Retinal pigment epithelial cell (primary cell): ENCODE measurements at places on chromosomes 1 and 21.
A peak's percentile ranks its signal among the peaks of the same experiment; 100 is the strongest.

GRCh38 chr1:100348549-100349144 lies 3.7 kb upstream of the CDC14A start:
- DNase-seq = no peak

- DNase-seq = peak; percentile 99
These were observed 11.5 kb downstream of the MCL1 start for GRCh38 chr1:150567717-150568593.

DNA sequence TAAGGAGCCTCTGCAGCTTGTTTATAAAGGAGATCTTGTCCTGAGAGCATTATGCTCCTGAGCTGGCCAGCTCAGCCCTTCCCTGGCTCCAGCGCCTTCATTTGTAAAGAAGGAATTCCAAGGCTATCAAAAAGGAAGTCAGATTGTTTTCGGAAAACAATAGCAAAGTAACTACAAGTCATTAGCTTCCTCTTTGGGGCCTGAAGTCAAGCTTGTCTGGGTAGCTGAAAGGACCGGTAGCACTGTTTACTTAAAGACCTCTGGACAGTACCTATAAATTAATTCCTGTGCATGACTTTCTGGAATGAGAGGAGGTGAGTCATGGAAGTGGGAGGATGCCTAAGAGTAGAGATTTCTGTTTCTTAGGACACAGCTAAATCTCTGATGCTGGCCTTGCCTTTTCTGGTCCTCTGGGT lies 20.7 kb upstream of the GJA5 start:
- DNase-seq = peak; percentile 16

- DNase-seq = no peak
These were observed 104.1 kb downstream of the CDC42BPA start for GRCh38 chr1:227214207-227214606.

- DNase-seq = no peak
These were observed 8.8 kb upstream of the FABP3 start for GRCh38 chr1:31381394-31382294.

GRCh38 chr1:159089184-159089791 lies 12.7 kb upstream of the AIM2 start:
- DNase-seq = no peak

DNA sequence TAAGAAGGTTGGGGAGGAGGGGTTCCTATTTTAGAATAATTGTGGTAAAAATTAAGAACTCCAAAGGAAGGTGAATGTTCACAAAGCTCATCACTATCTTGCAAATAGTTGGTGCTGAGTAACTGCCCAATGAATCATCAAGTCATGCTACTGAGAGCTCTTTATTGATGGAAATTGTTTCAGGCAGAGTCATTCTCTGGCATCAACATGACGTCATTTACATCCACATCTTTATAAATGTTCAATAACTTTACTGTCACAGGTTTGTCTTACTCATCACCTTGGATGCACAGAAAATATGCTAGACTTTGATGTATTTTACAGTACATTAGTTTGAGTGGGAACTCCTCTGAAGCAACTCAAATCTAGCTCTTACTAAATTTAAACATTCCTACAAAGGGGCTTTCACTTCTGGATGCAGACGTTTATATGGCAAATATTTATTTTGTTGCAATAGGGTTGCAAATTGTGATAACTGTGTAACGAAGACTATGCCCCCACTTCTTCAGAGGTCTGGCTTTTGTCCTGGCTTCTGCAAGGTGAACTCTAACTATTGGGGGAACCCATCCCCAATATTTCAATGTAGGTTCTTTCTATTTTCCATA lies 273.7 kb upstream of the AJAP1 start:
- DNase-seq = no peak

DNA sequence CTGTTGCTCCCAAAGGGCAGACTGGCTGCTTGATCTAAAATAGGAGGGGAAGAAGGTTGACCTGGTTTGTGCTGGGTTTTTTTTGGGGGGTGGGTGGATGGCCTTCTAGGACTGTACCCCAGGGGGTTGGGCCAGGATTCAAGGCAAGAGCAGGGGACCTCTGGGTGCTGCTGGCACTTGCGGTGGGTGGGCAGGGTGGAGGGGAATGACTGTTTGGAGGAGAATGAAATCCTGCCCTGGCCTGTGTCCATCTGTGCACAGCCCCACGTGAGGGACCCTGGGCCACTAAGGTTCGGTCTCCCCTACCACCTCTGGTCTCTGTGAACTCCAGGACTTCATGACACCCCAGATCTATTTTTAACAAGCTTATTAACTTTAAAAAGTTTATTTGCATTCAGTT lies 414.2 kb downstream of the PTPRU start:
- no peak for DNase-seq

- DNase-seq = no peak
These were observed 16.9 kb upstream of the COL18A1 start for GRCh38 chr21:45388011-45388521.

GRCh38 chr1:216587715-216588114 lies 135.5 kb downstream of the ESRRG start:
- DNase-seq = no peak

DNA sequence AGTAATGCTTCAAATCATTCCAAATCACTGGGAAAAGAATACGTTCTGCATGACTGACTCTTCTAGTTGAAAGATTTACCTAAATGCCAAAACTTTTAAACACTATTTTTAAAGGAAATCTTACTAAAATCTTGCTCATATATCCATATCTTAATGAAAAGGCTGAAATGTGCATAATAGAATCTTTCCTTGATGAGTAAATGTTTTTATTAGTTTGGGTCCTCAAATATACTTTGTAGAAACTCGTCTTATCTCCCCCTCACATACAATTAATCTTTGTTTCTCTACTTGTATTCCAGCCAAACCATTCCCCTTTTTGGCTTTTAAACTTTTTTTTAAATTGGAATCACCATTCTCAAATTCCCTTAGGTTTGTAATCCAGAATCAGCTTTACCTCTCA lies 110.2 kb downstream of the NTNG1 start:
- DNase-seq = no peak

- DNase-seq = no peak
These were observed at the start of gene AK5 for GRCh38 chr1:77281491-77282186. Gene AK5, plus strand, starts transcription at chr1:77282019. Its CDS starts 295 bp downstream, at chr1:77282314.

DNA sequence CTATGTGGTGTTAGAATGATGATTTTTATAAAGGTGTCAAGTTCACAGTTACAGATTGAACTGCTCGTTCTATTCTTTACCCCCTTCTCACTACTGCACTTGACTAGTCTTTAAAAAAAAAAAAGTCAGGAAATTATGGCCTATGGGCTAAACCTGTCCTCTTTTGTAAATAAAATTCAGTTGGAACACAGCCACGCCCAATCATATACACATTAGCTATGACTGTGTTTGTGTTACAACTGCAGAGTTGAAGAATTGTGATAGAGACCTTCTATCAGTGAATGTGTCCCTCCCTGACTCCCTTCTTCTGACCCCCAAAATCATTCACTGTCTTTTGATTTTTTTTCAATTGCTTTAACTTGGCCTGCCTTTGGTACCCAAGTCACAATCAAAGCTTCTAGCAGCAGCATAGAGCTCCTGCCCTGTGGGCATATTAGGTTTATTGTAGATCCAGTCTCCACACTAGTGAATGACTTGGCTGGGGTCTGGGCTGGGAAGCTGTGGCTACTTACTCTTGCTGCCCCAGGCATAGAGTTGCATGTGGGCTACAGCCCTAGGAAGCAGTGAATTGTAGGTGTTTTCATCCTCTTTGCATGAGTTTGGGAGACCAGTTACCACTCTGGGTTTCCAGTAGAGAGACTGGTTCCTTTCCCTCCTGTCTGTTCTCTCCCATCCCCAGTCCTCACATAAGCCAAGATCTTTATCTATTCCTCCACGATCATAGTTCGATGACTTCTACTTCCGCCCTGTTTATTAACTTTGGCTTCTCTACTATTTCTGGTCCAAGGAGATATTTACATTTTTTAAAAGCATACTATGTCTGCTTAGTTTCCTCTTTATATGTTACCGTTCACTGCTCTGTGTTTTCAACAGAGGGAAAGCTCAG lies 249.9 kb downstream of the FMN2 start:
- no peak for DNase-seq

DNA sequence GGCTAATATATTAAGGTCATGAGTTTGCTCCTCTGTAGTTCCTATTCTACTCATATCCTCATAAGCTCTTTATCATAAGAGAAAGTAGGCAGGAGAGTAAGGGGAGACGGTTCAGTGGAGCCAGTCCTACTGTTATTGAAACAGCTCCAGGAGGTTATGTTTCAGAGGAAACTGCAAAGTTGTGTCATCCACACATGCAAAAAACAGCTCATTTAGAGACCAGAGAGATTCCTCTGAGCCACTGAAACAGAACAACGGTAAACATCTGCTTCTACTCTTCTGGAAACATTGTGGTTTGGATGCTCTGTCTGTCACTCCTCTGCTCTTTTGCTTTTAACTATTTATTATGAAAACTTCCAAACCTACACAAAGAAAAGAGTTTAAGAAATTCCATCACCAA lies 66.3 kb upstream of the PPP2R5A start:
- no peak for DNase-seq
